RPMI7951 (cell line): ENCODE measurements at places on chromosomes 4 and X. TPM values are rescaled to one million over a fixed set of nuclear protein-coding genes. Genes with fewer than 3 reads are reported as not detected.

- no peak for DNase-seq
These were observed 40.8 kb upstream of the FAM47B start for GRCh38 chrX:34901761-34902160.

DNA sequence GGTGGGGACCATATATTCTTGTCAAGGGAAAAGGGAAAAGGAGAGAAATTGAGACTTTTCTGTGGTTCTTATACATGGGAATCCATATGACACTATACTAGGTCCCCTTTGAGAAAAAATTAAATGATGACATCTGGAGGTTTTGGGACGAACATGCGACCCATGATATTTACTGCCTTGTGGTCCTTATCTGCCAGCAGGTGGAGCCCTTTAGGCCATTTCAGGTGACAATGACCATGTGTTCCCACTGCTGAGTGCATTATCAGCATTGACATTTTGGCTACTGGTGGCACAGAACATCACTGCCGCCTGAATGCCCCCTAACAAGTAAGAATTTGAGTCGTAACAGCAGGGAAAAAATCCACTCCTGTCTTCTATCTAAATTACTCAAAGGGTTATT is 843.4 kb downstream of the FSTL5 start:
- peak; percentile 45 for DNase-seq

GRCh38 chr4:71074452-71075299 is 81.2 kb downstream of the DCK start:
- DNase-seq, result no peak

DNA sequence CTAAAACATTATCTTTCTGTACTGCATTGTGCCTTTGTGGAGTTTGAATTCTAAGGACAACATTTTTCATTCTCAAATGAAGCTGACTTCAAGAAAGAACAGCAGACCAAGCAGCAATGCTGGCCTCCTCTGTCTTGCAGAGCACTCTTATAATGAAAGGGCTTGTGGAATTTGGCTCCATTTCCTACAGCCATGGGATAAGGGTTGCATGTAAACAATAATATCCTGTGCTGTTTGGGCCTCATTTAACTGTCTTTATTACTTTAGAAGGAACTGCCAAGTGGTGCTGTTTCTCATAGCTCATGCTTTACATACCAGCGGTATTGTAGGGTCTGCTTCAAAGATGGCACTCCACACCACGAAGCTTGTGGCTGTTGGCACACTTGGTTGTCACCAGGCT is 111.4 kb upstream of the EOLA2 start:
- peak; percentile 17 for DNase-seq

- DNase-seq, result no peak
These were observed 134.3 kb upstream of the VCX2 start for GRCh38 chrX:8305350-8305749.

DNA sequence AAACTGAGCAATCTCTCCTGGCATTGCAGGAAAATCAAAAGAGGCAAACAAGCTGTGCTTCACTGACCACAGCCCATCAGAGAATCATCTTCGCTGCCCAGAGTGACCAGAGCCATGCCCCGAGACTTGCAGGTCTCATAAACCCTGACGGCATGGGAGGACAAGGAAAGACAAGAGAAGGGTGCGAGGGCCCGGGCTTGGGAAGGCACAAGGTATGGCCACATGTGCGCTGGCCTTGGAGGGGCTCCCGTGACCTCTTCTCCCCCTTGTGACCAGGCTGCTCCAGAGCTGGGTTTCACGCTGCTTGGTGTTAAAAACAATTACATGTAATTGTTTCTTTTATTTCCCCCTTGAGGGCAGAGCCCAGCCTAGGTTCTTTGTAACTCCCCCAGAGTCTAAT is 20.8 kb downstream of the DCTD start:
- DNase-seq, result no peak

- DNase-seq, result peak; percentile 1
These were observed 1.9 kb downstream of the MAP3K15 start for GRCh38 chrX:19513383-19513782.

- DNase-seq, result no peak
These were observed 4.4 kb upstream of the AFM start for GRCh38 chr4:73477176-73477575.

- no peak for DNase-seq
These were observed 42.2 kb upstream of the HPGD start for GRCh38 chr4:174564529-174564928.

DNA sequence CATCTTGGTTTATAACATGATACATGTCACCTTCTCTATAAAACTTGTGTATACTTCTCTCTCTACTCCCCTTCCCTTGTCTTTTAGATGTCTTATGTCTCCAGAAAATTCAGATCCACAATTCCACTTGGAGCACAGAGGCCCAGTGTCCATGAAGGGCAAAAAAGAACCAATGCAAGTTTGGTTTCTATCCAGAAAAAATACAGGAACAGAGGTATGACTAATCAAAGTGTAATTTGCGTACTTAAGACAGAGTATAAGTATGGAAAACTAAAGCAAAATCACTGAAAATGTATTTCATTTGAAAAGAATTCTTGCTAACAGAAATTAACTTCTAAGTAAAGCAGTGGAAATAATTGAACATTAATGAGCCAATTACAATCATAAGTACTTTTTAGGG is 46.2 kb downstream of the GUCY1B1 start:
- peak; percentile 61 for DNase-seq

GRCh38 chr4:9800848-9801247 is 19.4 kb downstream of the DRD5 start:
- DNase-seq, result no peak

DNA sequence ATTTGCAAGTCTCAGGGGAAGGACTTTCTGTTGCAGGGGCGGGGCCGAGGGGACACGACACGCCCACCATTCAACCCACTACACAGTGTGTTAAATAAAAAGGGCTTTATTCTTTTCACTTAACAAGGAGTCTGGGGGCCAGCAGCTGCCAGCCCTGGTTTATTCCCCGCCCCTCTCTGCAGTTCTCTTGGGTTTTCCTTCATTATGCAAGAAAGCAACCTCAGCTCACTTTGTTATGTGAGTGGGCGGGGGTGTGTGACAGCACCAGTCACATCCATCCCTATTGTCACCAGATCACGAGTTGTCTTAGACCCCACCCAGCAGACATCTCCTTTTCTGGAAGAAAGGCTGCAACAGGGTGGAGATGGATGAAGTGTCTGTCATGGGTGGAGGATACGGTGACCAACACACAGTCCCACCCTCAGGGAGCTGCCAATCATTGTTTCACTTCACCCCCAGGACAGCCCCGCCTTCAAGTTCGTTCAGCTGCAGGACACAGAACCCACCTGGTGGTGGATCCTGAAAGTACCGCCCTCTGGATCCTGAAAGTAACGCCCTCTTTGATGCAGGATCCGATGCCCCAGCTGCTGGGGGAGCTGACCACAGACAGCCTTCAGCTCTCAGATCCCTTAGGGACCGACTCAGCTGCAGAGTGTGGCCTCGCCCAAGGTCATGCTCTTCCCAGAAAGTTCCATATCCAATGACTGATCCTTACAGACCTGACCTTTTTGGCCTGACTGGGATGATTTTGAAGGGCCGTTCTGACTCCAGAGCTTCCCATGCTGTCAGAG is 79.6 kb downstream of the SMIM20 start:
- DNase-seq, result peak; percentile 55

DNA sequence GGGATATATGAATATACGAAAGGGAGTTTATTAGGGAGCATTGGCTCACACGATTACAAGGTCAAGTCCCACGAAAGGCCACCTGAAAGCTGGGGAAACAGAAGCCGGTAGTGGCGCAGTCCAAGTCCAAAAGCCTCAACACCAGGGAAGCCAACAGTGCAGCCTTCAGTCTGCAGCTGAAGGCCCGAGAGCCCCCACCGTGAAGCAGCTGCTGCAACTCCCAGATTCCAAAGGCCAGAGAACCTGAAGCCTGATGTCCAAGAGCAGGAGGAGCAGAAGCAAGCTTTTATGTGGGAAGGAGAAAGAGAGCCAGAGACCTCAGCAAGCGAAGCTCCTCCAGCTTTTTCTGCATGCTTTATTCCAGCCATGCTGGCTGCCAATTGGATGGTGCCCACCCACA is 275.8 kb downstream of the PTTG2 start:
- DNase-seq, result no peak

- DNase-seq, result no peak
These were observed 120.6 kb upstream of the MBNL3 start for GRCh38 chrX:132609362-132609848.

GRCh38 chr4:74444891-74445642 is at the start of gene AREG:
Gene AREG, plus strand, starts transcription at chr4:74445136. Its CDS starts 210 bp downstream, at chr4:74445346.
- peak; percentile 68 for DNase-seq

GRCh38 chr4:132238697-132239096 is 910.4 kb upstream of the PCDH10 start:
- DNase-seq, result no peak

DNA sequence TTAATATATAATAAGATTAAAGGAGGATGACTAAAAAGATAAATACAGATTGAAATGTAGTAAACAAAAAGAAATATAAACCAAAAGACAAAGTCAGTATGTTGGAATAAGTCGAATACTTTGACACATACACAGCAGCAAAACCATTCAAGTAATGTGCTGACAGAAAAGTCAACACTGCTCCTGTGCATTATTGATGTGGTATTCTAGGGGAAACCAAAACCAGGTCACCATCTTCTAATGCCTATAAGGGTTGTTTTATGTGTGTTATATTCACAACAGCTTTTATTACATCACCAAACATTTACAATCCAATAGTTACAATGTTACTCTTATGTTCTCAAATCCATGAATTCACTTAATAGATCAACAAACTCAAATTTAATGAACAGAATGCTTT is 111.8 kb upstream of the DKK2 start:
- no peak for DNase-seq

DNA sequence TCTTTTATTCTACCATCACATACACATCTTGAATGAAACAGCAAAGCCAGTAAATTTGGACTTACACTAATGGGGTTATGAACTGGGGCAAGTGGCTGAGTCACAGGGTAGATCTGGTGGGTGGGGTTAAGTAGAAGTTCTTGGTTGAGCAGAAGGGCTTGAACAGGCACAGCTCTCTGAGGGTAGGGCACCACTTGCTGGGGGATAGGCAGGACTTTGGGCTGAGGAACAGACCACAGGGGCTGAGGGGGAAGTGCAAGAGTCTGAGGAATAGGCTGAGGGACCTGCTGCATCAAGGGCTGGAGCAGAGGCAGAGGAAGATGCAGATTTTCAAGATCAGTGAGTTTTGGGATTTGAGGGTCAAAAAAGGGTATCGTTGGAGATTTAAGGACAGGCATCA is 8.3 kb downstream of the CSN2 start:
- DNase-seq, result no peak

DNA sequence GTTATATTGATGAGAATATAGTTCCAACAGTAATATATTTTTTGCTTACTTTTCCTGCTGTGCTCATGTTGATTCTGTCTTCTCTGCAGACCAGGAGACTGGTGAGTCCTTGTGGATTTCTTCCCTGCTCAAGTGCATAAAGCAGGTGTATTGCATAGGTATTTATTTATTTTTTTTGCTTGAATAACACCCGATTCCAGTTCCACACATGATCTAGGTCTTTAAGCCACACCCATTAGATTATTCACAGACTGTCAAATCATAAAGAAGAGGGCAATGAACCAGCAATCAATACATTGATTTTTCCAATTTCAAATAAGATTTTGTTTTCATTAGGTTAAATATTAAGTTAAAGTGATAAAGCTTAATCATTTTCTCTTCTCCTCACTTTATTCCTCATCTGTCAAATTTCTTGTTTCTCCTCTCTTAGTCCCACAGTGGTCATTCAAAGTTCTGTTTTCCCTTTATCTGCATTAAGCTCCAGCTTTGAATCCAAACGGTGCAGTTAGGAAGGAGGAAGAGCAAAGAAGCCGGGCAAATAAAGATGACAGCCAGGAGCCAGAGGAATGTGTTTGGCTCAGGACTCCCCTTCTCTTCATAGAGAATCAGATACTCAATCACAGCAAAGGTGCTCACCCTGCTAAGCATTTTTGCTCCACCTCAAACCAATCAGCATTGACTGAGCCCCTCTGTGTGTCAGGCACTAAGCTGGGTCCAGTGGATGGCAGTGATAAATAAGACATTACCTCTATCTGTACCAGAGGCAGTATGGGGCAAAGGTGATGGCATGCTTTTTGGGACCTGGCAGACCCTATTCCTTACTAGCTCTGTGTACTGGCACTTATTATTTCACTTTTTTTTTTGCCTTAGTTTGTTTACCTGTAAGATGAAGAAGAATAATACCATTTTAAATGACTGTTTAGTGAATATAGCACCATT is at the start of gene ADH1A:
Gene ADH1A, minus strand, starts transcription at position 138 of the 939 bp plus-strand sequence. Its CDS starts 71 bp downstream, at position 67.
- no peak for DNase-seq

Gene SERPINA7
- not detected in 2 replicates for total RNA-seq

Gene SYNPO2
- 1.6 and 1.8 TPM in 2 replicates for total RNA-seq

Gene CLDN34
- total RNA-seq, result 0.29 TPM in 1 of 2 replicates, not detected in the other
